ENCODE measurements at places on chromosomes 3 and 15.
A peak's percentile ranks its signal among the peaks of the same experiment; 100 is the strongest.

GRCh38 chr3:85255949-85256348 is 297.2 kb downstream of the CADM2 start:
- ATAC-seq = peak; percentile 46

GRCh38 chr3:197317250-197317963 is 19.0 kb upstream of the DLG1 start:
- ATAC-seq = no peak

DNA sequence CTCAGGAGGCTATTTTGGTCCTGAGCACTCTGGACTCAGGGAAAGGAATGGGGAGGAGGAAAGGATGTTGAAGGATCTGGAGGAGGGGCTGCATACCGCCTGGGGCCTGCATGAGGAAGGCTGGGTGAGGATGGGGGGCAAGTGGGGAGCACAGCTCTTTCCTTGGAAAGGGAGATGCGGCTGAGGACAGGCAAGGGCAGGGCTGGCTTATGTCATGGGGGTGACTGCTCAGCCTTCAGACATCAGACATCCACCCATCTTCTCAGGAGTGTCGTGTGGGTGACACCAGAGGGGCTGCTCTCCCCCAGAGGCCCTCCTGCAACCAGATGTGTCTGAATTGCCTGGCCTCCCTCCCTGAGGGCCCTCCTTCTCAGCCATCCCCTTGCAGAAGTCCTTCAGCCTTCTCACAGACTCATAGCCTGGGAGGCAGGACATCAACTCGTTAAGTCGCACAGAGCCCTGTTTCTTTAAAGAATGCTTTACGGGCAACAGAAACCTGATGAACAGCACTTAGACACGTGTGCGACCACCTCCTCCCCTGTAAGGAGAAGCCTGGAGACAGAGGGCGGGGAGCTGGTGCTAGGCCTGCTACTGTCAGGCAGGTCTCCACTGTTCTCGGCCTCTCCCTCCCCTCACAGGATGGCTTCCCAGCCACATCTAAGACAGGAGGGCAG is 252.3 kb downstream of the OCA2 start:
- no peak for ATAC-seq

DNA sequence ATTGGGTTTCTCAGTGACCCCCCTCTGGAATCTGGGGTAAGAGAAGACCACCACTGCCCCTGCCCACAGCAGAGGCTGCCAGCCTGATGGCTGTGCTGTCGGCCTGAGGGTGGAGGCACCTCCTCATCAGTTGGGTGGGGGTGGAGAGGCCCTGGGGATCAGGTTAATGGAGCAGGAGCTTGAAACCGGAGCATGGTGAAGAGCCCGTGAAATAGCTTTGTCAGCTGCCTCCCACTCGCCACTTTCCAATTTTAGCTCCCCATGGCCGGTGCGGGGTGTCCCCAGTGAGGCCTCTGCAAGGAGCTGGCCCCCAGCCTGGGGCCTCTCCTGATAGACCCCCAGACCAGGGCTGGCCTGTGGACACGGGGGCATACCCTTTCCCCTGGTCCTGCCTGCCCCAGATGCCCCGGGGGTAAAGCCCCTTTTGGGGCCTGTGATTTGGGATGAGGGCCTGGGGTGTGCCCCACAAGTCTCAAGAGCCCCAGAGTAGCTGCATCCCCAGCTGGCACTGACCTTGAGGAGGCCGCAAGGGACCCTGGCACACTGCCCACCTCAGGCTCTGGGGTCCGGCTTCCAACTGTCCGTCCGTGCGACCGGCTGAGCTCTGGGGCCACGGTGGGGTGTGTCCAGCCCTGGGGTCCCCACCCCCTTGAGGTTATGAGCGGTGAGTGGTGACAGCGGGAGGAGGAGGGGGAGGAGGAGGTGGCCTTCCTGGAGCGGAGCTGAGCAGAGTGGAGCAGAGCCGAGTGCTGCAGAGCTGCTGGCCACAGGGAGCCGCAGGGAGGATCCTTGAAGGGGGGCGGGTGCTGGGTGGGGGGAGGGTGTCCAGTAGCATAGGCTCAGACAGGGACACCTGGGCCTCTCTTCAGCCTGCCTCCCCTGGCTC is at the start of gene HHATL:
Gene HHATL (minus strand): TSS at position 733 of the 886 bp plus-strand sequence. CDS start 1,972 bp downstream, outside the sequence.
- peak; percentile 79 for ATAC-seq

DNA sequence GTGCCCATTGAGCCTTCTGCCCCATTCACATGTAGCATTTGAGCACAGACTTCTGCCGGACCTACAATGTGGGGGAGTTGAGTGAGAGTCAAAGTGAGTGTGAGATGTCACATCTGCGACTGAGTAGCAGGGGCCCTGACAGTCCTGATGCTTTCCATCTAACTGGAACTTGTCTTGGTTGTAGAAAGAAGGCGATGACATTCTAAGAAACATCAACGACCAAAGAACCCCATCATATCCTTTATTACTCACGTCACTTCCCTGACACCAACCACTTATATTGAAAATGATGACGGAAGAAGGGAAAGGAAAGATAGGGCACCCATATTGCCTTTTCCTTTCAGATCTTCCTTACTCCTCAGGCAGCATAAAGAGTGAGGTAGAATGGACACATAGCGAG is 30.5 kb downstream of the SMAD3 start:
- ATAC-seq = no peak

GRCh38 chr3:816605-817004 is 276.2 kb upstream of the CNTN6 start:
- ATAC-seq = no peak

GRCh38 chr3:126569390-126569975 is 10.8 kb upstream of the C3orf22 start:
- ATAC-seq = no peak

- peak; percentile 21 for ATAC-seq
Observed at GRCh38 chr3:178236555-178237277, 299.5 kb upstream of the KCNMB2 start.

DNA sequence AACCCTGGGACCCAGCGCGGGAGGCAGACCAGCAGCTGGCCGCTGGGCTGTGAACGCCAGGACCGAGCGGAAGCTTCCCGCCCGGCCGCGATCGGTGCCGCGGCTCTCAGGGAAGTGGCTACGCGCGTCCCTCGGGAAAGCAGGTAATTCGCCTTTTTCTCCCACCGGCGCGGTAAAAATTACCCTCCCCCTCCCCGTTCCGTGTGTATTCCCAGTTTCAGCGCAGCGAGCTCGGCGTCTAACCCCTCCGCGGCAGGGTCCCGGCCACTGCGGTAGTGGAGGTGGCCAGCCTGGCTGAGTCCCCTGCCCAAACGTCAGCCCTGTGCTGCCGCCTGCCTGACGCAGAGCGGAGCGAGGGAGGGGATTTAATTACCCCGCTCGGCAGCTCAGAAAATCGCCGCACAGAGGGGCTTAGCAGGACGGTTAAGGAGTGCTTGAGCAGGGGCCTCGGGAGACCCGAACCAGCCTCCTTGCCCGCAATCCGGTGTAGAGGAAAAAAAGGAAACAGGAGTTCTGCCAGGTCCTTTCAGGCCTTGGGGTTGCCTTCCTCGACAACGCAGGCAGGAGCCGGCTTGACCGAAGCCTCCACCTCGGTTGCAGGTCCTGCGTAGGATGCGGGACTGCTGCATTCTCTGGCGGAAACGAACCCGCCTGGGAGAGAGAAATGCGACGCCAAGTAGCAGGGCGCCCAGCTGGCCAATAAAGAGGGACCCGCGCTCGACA is 2.9 kb downstream of the GATA2 start:
- ATAC-seq = peak; percentile 4

DNA sequence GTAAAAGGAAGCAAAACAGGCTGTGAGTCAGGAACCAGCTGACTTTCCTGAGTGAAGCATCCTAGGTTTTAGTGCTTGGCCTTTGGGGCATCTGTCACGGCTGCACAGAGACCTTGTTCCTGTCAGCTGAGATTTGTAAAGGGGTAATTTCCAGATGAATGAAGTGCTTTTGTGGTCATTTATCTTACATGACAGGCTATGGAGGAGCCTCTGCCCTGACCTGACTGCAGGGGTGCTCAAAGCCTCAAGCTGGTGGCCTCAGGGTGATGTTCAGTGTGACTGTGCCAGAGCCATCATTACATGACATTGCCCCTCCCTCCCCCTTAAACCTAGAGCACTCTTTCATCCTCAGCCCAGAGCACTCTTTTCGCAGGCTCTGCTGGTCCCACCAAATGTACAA is 132.5 kb downstream of the ARNT2 start:
- ATAC-seq = no peak

GRCh38 chr3:61725851-61726333 is 164.5 kb downstream of the PTPRG start:
- no peak for ATAC-seq

DNA sequence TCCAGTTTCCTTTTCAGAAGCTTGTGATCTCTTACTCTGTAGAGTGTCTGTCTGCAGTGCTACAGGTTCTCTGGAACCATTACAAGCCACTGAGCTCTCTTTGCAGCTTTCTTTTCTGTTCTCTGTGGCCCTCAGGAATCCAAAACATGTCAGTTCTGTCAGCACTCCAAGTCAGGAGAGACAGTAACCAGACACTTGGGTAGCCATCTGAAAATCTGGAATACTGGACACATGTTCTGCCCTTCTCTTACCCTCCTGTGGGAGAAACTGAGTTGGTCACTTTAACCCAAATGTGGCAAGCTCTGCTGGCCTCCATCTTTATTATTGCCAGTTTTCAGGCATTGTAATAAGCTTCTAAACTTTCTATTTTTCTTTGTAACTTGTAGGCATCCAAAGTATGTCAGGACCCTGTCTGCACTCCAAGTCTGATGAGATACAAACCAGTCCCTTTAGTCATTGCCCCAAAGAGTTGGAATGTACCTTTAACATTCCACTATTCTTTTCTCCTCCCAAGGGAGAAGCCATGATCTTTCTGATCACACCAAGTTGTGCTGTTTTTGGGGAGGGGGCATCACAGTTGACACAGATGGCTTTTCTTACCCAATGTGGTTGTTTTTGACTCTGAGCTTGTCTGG is 183.7 kb downstream of the DPH6 start:
- ATAC-seq = no peak

DNA sequence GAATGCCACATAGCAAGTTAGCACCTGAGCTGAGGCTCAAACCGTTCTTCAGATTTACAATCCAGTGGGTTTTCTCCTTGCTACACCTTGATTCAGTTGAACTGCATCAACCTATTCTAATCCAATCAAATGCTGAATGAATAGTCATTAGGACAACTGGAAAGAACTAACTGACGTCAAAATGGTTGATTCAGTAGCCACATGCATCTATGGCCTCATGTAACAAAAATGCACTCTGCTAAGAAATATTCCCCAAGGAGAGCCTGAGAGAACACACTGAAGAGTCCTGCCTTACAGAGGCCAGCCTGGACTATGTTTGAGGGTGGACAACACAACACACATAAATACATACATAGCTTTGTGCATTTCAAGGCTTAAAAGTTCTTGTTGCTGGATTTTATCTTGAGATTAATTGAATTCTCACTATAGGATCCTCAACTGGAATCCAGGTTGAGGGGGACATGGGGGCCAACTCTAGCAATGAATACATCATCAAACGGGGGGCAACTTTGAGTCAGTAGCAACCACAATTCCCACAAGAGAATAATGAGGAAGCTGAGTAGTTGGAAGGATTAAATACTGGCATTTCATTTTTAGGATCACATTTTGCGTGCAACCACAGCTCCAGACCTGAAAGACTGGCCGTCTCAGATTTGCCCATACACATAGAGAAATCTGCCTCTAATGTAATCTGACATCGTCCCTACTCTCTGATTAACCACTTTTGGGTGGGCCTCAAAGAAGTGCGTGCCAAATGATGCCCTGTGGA is 280.2 kb upstream of the ICE2 start:
- ATAC-seq = no peak

GRCh38 chr3:39118079-39118478 is 10.6 kb downstream of the TTC21A start:
- ATAC-seq = no peak

- peak; percentile 88 for ATAC-seq
Observed at GRCh38 chr15:82803793-82804574, 1.9 kb downstream of the FSD2 start.

DNA sequence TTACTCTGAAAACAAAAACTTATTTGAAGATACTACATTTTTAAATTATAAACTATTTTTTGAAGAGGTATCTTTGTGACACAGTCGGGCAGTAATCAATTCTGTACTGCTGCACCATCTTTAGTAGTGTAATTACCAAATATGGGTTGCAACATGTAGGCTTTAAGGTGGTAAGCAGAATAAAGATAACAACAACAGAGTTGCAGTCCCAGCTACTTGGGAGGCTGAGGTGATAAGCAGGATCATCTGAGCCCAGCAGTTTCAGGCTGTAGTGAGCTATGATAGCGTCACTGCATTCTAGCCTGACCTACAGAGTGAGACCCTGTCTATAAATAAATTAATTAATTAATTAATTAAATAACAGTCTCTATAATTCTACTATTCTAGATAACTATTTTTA is 6.0 kb downstream of the PLOD2 start:
- ATAC-seq = no peak

DNA sequence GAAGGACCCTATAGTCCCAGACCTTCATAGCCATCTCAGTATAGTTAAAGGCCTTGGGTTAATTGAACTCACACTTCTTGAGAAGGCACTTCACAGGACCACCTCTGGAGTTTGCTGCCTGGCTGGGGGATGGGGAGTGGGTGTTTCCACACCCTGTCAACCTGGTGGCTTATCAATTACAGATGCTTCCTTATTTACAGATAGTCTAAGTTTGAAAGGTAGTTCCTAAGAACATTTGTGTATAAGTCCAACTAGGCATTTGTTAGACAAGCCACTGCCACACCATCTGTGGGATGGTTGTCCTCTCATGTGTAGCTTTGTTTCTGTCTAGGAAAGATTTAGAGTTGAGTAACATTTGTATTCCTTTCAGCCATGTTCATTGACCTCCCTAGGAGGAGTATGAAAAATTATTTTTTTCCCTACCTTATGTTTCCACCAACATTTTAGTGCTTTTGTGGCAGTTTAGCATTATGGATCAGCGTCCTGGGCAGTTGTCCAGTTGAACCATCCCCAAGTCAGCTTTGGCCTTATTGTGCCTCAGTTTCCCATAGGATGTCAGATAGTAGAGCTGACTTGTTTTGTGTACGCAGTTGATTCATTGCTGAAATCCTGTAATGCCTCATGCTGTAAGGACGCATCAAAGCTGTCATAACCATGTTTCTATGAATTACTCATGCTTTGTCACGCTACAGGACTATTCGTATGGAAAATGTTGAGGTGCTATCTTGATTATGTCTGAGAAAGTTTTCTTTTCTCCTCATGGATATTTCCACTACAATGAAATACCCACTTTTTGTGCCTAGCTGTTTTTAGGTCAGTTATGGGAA is 21.2 kb upstream of the SIAH2 start:
- no peak for ATAC-seq

GRCh38 chr3:197114007-197114406 is 84.4 kb upstream of the MELTF start:
- no peak for ATAC-seq

- no peak for ATAC-seq
Observed at GRCh38 chr15:23548071-23548470, 17.4 kb upstream of the MKRN3 start.

All from motor neuron (in vitro differentiated cells).